T1000 (cell line): ENCODE measurements at places on chromosomes 3 and 15.

DNA sequence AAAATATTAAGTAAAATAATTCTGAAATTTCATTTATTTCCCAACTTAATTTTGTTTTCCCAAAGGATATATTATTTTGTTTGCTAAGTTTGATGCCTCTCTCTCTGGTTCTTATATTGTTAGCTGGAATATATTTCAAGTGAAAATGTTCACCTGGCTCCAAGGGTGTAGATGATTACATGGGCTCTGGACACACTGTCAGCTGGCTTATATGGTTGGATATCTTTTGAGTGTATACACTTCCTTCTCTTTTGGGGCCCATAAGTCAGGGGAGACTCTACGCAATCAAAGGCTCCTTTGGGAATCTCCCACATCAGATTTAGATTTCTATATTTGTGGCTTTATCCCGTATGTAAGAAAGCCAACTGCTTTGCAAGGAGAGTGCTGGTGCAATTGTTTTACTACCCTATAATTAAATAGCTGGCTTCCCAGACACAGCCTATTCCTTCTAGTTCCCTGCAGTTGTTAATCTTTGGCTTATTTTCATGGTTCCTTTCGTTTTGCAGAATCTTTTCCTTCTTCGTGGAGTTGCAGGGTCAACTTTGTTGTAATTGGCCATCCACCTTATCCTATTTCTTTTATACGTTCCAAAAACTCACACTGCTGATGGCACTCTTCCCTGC is 225.7 kb downstream of the DPH6 start:
- no peak for DNase-seq

DNA sequence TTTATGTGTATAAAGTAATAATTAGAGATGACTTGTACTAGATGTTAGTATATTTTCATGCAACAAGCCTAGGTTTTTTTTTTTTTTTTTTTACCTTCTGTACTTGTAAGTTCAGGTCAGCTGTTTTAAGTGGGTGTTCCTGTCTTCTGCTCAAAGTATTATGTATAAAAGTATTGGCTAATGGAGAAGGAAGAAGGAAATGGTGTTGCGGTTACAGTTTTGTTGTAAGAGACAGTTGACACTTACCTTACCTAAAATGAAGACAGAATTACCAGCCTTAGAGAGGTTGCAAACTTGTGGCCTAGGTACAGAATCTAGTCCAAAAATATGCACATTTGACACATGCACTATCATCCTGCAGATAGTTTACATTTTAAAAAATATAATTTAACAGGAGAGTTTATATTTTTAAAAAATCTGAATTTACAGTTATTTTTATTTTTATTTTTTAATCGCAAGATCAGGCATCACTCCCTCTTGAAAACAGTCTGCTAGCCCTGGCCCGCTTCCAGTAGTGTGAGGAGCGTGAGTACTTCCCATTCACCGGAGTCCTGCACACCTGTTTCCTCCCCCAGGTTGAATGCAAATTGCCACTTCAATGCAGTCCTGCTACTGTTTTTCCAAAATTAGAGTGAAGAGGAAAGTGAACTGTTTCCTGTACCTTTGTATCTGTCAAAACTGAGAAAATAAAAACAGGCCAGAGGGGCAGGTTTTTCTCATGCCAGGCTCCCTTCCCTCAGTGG is 224.3 kb upstream of the SOX2 start:
- no peak for DNase-seq

DNA sequence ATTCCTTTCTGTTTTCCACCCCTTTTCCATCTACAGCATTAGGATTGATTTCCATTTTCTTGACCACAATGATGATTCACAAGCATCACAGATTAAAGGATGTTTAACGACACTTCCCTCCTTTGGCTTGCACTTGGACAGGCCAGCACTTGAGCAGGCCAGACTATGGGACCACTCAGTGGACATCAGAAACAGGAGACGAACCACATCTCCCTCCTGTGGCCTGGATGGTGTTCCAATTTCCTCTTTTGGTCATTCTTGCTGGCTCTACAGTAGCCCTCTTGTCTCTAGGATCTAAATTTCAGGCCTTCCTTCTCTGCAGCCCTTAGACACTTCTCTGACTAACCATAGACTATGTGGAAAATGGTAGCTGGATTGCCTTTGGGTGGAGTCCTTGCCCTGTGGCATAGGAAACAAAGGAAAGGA is 78.8 kb upstream of the BOC start:
- DNase-seq, result no peak

GRCh38 chr3:194003114-194004057 is 132.6 kb upstream of the HES1 start:
- DNase-seq, result peak; percentile 62

DNA sequence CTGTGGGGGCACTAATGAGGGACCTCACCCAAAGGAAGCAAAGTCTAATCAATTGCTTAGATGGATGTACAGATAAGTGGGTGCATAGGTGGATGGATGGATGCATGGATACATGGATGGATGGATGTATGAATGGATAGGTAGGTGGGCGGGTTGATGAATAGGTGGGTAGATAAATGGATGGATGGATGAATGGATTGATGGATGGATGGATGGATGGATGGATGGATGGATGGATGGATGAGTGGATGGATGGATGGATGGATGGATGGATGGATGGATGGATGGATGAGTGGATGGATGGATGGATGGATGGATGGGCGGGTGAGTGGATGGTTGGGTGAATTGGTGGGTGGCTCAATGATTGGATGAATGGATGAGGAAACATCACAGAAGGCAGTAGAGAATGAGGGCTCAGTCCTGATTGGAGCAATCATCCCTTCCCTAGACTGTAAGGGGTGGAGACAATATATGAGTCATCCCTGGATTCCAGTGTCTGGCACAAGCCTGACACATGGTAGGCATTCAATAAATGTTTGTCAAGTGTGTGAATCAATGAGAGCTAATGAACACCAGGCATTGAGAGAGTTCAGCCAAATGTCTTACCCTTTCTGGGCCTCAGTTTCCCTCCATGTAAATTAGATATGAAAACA is 40.4 kb upstream of the PXYLP1 start:
- DNase-seq, result no peak

DNA sequence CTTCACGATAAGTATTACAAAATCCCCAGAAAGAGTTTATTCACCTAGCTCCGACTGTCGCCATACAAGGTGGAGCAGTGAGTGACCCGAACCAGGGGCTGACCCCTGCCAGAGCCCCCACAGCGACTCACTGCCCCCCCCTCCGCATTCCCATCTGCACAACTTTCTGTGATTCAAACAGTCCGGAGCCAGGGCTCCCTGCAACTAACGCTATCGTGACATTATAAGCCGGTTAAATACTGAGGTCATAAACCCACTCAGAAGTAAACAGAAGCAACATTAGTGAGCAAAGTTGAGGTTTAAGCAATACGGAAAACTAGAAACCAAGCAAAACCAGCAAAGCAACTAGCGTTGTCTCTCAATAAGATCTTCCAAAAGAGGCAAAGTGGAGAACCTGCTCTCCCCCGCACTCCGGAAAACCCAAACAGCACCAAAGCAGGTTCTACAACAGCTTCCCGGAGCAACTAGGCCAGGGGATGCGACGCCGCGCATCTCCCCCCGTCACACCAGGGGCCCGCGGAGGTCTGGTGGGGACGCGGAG is 642 bp downstream of the SCAP start:
- no peak for DNase-seq

- no peak for DNase-seq
Measured at GRCh38 chr3:59695860-59696259, 646.0 kb upstream of the CFAP20DC start.

- DNase-seq, result no peak
Measured at GRCh38 chr3:189410522-189410921, 220.7 kb upstream of the TP63 start.
